ENCODE measurements at places on chromosomes 13 and 19.

DNA sequence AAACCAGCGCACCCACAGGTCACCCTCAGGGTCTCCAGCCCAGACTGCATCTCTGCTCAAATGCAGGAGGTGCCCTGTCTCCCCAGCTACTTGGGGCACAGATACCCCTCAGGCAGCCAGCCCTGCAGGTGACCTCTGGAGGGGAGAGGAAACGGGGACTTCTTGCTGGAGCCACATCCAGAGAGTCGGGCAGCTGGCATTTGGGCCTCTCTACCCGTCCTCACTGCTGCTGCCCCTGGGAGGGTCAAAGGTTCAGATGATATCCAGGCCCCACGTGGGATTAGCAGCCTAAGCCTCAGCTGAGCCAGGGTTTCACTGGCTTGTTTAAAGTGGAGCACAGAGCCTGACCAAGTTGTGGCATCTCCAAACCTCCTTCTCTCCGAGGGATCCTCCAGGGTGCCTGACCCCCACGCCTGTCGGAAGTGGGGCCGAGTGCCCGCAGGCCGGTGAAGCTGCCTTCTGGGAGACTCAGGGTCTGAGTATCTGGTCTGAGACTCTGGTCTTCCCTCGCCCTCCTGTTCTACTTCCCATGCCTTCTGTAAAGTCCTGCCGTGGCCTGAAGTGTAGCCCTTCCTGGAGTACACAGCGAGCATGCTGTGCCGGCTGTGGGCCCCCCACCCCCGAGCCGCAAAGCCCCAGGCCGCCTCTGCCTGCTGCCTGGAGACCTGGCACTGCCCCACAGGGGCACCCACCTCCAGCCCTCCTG lies 2.1 kb downstream of the RASA3 start:
- DNase-seq, result no peak

DNA sequence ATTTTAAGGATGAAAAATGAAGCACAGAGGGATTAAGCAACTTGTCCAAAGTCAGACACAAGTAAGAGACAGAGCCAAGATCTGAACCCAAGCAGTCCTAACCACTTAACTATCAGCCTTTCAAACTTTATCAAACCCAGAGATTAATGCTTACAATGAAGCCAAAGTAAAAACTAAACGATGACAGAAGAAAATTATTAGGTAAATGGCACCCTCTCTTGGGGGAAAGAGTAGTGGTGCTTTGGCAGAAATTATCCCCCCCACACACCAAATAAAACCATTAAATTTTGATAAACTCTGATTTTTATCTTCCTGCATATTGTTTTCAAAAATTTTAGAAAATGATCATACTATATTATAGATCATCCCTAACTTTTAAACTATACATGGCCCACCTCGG lies 329.2 kb downstream of the SLC7A1 start:
- DNase-seq, result no peak

DNA sequence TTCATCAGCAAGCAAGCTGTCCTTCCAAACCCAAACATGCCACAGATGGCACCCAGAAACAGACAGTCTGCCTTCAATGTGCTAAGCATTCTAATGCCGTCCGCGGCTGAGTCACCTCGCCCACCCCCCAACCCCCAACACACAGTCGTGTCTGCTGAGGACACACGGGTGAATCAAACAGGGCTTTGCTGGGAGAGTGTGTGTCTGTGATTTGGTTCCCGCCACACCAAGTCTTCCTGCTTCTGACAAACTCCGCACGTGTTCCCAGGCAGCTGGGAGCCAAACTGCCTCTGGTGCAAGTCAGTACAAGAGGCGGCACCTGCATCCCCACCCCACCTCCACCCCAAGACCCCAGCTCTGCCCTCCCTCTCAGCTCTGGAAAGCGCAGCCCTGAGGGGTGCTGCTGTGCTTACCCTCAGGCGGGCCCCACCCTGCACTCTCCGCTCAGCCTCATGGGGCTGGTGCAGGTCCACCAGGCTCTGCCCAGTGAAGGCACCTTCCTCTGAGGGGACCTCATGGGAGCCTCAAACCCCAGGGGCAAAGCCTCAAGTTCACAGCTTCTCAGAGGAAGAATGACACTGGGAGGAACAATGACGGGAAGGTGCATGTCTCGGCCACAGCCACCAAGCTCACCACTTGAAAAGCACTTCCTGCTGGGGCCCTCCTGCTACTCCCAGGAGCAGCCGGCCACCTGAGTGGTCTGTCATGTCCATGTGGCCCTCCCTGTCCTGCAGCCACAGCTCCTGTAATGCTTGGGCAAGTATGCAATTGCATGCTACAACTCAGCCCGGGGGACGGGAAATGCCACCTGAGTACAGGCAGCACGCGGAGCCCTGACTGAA lies 15.0 kb upstream of the SLC35E1 start:
- no peak for DNase-seq

DNA sequence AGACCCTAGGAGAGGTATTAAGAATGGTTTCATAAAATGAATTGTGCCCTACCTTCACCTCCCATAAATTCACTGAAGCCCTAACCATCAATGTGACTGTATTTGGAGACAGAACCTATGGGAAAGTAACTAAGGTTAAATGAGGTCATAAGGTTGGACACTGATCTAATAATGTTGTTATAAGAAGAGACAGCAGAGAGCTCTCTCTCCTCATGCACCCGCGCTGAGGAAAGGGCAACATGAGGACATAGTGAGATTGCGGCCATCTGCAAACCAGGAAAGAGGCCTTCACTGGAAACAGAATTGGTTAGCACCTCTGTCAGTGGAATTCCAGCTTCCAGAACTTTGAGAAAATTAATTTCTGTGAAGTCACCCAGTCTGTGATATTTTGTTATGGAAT lies 1396.1 kb upstream of the MIR17HG start:
- DNase-seq, result no peak

GRCh38 chr13:66655847-66656454 lies 574.2 kb downstream of the PCDH9 start:
- DNase-seq, result no peak

GRCh38 chr19:23709347-23709746 lies 22.3 kb upstream of the ZNF675 start:
- no peak for DNase-seq

Data from AG08396 (cell line).